ENCODE measurements at places on chromosomes 7 and 10.

DNA sequence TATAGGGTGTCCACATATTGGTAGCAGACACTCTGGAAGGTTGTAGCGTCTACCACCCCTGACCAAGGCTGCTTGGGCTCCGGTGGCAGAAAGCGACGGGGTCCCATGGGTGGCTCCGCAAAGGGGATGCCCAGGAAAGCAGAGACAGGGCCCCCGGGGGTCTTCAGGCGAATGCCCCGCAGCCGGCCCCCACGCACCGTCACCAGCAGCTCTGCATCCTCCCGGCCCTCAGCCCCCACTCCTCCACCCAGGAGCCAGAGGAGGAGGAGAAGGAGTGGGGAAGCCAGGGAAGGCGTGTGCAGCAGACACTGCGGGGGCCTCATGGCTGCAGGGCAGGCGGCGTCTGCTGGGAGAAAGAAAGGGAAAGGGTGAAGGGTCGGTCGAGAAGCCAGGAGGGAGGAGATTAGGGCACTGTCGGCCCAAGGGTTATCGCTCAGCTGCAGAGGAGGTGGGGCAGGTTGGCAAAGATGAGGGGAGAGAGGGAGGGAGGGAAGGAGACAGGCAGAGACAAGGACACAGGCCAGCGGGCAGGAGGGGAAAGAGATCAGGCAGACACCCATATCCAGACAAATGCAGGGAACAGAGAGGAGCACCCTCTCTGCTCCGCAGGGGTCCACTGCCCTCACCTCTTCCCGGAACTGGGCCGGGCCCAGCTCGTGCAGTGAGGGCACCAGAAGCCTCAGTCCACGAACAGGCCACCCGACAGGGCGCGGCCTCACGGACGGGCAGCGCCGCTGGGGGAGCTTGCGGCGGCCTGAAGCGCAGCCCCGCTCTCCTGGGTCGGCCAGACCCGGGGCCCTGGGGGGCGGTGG lies 1.6 kb downstream of the ACHE start:
- DNase-seq, result no peak

- no peak for DNase-seq
Observed at GRCh38 chr10:73432646-73433537, 469 bp downstream of the MSS51 start.

GRCh38 chr7:106553446-106553836 lies 107.5 kb downstream of the CCDC71L start:
- no peak for DNase-seq

DNA sequence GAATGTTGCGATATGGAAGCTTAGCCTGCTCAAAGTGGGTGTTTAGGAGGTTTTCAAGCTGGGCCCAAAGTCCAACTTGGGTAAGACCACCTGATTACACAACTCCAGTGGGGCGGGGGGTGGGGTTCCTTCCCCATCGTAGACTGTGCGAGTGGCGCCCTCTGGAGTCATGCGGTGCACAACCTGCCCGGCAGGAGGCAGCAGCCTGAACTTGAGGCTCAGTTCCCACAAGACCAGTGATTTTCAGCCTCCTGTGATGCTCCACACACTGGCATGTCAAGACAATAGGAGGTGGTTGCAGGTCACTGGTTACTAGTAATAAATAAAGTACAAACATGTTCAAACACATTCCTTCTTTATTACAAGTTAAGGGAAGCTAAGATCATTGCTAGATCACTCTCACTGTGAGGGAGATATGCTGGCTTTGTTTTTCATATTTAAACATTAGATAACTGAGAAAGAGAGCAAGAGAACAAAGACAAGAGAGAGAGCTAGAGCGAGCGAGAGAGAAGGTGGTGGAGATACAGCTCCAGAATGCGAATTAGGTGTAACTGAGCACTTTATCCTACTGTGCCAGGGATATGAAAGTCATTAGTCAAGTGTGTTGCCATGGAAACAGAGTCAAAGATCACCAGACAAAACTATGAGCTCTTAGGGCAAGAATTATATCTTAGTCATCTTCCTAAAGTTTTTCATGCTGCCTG lies 97.4 kb upstream of the BMPER start:
- peak; percentile 16 for DNase-seq

- no peak for DNase-seq
Observed at GRCh38 chr7:36276428-36277248, 113.0 kb upstream of the ANLN start.

GRCh38 chr10:963655-964054 lies 24.6 kb upstream of the GTPBP4 start:
- no peak for DNase-seq

GRCh38 chr10:8063935-8064334 lies 9.4 kb downstream of the GATA3 start:
- DNase-seq, result no peak

DNA sequence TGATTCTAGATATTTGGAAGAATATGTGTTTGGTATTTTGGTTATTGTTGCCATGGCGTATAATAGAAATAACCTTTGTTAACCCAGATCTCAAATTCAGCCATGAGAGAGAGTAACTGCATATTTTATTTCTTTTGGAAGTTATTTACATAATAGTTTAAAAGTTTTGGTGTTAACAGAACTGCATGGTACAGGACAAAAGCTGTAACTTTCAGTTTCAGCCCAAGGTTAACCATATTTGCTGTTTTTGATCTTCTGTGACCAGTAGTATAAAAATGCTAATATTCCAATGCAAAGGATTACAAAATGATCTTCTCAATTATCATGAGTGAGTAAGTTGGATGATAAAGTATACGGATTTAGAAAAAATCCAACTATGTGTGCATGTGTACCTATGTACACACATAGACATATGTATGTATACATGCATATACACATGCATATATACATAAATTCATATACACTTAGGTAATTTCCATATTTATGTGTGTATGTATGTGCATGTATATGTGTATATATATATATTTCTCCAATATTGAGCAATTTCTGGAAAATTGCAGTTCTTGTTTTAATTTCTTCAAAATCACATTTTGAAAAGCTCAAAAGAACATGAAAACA lies 38.0 kb upstream of the PIP4K2A start:
- DNase-seq, result no peak

- no peak for DNase-seq
Observed at GRCh38 chr7:41436139-41436538, 266.8 kb downstream of the INHBA start.

- no peak for DNase-seq
Observed at GRCh38 chr7:140285938-140286337, 109.2 kb upstream of the KDM7A start.

DNA sequence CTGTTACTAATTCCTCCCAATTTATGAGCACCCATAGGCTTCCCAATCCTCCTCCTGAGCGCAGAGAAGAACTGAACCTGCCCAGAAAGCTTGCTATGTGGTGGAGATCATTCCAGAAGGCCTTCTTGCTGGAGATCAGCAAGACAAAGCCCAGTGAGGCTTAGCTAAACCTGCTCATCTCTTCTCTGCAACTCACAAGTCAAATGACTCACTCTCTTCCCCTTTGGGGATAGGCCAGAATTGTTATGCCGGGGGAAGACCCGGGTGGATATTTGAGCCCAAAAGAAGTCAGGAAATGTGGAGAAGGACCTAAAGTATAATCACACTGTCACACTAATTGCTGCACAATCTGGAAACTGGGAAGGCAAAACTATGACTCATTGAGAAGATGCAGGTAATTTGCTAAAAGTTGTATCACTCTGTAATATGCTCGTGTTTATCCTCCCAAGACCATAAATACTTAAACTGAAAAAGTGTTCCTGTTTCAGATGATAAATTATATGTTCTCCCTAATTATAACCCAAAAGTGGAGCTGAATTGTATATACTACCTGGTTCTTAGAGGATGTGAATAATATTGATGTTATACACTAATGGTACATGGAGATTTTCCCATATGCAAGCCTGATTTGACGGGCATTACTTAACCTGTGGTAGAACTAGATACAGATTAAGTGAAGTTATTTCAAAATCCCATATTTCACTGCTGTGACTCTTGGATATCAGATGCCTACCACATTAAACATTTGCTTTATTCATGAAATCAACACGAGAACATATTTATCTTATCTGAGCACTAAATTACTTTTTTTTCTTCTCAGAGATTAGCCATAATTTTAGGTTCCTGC lies 6.4 kb downstream of the NEBL start:
- DNase-seq, result no peak

DNA sequence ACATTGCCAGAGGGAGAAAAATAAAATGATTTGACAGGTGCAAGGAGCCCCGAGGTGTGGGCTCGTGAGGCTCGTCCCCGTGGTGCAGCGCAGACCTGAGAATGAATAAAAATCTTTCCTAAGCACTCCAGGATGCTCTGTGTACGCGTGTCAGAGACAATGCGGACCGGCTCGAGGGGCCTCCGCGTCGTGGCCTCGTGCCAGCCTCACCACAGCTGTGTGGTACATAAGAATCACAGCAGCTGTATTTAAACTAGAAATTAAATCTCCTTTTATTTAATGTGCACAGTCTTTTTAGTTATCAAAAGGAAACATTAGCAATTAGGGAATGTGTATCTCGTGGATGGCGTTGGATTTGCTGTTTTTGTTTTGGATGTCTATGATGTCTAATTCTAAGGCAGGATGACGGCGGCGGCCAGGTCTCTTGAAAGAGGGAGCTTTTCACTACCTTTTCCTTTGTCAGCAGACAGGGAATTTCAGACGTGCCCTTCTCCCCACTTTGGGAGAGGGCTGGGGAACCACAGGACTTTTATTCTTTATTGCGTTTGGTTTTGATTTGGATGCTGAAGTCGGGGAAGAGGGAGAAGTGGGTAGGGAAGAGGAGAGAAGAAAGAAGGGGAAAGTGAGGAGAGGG lies 365.3 kb upstream of the SHH start:
- DNase-seq, result no peak

DNA sequence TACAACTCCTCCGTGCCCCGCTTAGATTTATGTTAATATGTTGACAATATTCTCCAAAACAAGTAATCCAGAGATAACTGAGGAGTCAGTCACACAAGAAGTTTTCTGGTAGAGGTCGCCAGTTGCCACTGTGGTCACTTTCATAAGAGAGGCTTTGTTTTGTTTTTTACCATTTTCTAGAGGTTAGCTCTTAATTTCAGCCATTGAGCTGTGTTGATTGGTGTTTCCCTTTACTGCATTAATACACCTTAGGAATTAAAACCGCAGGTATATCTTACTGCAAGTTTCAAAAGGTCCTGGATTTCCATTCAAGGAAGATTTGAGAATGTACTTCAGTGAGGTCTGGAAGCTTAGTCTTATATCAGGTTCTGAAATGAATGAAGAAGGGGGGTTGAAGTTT lies 3.5 kb downstream of the BMI1 start:
- no peak for DNase-seq

DNA sequence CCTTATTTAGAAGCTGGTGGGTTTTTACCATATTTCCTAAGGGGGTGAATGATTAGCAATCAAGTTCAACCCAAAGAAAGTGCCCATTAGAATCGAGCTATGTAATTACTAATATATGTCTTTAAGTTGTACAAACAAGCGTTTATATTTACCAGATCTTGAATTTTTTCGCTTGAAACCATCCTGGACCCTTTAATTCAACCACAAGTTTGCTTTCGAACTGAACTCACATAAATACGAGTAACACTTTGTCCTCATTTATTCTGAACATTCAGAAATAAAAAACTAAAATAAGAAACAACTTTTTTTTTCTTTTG lies 1.5 kb downstream of the SRI start:
- no peak for DNase-seq

DNA sequence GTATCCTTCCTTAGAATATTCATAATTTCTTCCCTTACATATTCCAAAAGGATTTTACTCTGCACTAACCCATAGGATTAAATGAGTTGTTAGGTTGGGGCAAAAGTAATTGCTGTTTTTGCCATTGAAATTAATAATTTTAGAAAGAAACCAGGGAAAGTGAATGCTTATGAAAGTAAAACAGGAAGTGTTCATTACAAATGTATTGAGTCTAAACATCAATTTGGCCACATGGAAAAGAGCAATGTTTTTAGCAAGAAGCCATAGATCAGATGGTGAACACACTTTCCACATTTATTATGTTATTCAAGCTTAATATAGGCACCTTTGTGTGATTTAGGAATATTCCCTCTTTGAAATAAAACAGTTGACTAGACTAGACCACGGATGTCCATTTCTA lies 102.9 kb downstream of the SUGCT start:
- DNase-seq, result no peak

DNA sequence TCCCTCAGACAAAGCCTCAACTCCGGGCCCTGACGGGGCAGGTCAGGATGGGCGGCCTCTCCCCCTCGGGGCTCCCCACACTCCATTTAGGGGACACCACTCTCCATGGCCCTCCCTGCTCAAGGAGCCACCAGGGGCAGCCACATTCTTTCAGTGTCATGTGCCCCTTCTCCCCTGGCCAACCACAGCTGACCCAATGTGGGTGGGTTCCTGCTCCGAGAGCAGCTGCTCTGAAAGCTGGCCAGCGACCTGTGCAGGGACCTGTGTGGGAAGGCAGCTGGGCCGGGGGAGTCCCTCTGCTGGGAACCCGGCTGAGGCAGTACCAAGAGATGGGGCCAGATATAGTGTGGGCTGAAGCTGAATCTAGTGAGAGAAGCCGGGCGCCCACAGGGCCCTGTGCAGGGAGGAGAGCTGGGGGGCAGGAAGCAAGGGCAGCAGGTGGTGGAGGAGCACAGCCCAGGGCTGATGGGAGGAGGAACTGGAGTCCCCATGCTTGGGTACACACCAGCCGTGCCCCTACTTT lies 40.6 kb upstream of the NPFFR1 start:
- no peak for DNase-seq

DNA sequence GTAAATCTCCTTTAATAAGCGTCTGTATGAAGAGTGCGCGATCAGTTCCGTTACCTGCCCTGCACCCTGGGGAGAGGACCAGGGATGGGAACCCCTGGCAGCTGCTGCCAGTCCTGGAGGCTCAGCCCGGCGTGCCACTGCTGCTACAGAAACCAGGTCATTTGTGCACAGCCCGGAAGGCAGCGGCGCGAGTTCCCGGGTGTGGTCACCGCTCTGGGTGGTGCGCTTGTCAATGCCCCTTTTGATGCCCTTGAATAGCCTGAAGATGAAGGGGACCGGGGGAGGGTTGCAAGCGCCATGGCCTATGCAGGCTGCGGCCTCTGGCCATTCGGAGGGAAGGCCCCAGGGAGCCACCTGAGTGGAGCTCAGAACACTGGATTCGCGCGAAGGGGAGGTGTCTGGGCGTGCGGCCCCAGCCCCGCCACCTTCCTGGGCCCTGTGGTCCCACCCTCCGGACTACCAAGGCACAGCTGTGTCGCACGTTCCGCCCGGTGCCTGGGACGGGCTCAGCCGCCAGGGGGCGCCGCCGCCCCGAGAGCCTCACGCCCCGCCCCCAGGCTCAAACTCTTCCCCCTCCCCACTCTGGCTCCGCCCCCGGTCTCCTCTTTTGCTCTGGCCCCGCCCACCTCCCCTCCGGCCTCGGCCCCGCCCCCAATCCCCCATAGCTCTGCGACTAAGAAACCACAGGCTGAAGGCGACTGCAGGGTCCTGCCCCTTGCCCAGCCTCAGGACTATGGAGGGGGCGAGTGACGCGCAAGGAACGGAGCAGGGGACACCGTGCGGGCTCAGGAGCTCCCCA lies 16.5 kb downstream of the AP5Z1 start:
- DNase-seq, result no peak
